ENCODE measurements at places on chromosomes 5 and 9.

GRCh38 chr9:73611032-73611431, 459.4 kb downstream of the ANXA1 start:
- no peak for DNase-seq

GRCh38 chr5:102561894-102562760, 63.3 kb upstream of the SLCO6A1 start:
- no peak for DNase-seq

GRCh38 chr9:84996029-84996428, 326.5 kb downstream of the NTRK2 start:
- no peak for DNase-seq

DNA sequence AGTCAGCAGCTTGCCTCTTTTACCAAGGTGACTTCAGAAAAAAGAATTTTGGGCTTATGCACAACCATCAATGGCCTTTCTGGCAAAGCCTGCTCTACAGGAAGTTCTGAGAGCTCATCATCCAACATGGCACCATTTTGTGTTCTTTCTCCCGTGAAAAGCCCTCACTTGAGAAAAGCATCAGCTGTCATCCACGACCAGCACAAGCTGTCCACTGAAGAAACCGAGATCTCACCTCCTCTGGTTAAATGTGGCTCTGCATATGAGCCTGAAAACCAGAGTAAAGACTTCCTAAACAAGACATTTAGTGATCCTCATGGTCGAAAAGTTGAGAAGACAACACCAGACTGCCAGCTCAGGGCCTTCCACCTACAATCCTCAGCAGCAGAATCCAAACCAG, 111.2 kb downstream of the SNCAIP start:
- DNase-seq: no peak

DNA sequence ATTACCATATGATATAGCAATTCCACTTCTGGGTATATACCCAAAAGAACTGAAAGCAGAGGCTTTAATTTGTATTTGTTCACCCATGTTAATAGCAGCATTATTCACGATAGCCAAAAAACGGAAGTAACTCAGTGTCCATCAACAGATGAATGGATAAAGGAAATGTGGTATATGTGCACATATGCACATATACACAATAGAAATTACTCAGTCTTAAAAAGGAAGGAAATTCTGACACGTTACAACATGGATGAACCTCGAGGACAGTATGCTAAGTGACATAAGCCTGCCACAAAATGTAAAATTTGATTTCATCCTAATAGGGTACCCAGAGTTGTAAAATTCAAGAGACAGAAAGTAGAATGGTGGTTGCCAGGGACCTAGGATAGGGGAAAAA, 54.9 kb downstream of the NUP155 start:
- no peak for DNase-seq

- DNase-seq: no peak
Measured at GRCh38 chr5:111311666-111312065, 87.5 kb downstream of the CAMK4 start.

DNA sequence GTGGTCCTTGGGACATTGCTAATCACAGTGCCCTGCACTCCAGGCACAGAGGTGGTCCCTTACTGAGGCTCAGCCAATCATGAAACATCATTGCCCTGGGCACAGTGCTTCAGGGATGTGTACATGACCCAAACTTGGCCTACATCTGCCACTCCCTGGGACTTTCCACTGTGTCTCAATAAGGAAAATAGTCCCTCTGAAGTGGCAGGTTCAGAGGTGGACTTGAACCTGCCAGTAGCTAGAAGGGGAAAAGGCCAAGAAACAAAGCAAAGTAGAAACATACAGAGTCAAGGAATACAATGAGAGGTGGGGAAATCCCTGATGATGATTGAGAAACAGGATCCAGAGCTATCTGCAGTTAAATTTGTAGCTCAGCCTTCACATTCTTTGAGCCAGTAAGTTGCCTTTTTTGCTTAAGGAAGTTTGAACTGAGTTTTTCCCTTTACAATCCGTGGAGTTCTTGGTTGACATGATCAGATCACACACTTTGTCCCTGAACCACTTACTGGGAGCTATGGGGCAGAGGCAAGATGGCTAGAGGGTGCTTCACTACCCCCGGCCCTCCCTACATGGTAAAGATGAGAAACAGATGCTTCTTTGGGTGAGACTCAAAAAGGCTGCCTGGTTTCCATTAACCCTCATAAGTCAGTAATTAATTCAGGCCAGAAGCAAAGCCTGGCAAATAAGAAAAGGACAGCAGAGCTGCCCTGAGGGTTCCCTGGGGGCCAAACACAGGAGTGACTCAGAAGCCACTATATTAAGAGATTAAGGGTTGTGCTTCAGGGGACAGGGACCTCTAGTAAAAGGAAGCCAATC, 57.6 kb downstream of the SH3TC2 start:
- DNase-seq: no peak

- DNase-seq: no peak
Measured at GRCh38 chr5:153756540-153756939, 266.1 kb downstream of the GRIA1 start.

GRCh38 chr5:180130876-180131740, 59.5 kb upstream of the RNF130 start:
- DNase-seq: no peak

GRCh38 chr5:170111088-170111785, 5.5 kb downstream of the FOXI1 start:
- DNase-seq: no peak

DNA sequence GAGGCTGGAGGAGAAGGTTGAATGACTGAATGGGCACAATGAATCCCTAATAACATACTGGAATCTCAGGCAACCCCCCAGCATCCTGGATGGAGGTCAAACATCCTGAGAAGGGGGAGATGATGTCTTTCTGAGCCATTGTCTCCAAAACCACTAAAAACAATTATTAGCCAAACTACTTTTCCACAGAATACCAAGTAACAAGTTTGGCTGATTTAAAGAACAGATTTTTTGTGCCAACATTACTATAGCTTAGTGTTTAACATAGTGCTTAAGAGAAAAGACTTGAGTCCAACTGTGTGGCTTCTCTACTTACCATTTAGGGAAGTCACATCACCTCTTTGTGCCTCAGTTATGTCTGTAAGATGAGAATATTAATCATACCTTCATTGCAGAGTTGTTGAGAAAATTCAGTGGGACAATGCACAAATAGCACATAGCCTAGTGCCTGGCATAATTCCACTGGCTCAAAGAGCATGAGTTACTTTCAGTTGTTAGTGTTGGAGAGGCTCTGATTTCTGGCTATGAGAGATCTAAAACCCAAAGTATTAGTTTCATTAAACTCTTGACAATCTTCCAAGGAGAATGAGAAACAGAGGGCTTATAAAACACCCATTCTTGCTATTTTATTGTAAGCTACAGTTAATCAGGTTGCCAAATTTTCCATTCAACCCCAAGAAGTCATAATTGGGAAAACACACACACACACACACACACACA, 111.3 kb upstream of the NR3C1 start:
- DNase-seq: no peak

- peak; percentile 14 for DNase-seq
Measured at GRCh38 chr5:73388306-73388684, 60.3 kb downstream of the FOXD1 start.

GRCh38 chr5:38069360-38069759, 189.0 kb upstream of the EGFLAM start:
- DNase-seq: no peak

DNA sequence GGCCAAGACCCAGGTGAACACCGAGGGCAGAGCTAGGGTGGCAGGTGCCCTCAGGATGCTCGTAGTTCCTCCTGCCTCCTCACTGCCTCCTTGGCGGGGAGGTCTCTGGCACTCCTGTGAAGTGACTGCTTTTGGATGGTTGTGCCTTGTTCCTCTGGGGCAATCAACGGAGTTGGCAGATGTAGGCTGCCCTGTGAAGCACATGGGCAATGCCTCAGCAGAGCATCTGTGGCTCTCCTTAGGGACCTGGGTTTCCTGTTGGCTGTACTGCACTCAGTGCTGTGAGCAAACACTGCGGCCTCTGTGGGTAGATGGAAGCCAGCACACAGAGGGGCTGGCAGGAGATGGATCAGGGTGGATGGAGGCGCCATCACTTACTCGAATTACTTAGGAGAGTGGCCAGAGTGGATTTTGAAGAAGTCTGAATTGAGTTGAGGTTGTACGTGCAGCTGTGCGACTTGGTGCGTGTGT, 71.4 kb upstream of the COL5A1 start:
- DNase-seq: peak; percentile 20

DNA sequence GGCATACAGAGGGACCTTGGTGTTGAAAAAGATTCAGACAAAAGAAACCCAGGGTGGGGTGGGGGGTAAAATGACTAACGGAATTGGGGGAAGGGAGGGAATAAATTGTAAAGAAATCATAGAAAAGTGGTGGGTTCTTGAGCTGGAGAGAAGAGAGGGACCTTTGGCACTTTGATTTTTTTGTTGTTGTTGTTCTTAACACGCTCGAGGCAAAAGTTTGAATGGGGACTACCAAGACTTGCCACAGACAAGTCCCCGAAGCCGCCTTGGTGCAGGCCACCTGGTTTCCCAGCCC, 616 bp downstream of the VCAN start:
- no peak for DNase-seq

GRCh38 chr9:22913026-22913425, 466.4 kb downstream of the DMRTA1 start:
- DNase-seq: no peak

- DNase-seq: no peak
Measured at GRCh38 chr9:100852088-100852487, 176.4 kb upstream of the PLPPR1 start.

- DNase-seq: peak; percentile 35
Measured at GRCh38 chr9:126611592-126612325, 2.0 kb upstream of the LMX1B start.

GRCh38 chr5:32003981-32004380, 170.1 kb downstream of the GOLPH3 start:
- no peak for DNase-seq

GRCh38 chr5:60386436-60387050, 313.4 kb downstream of the DEPDC1B start:
- no peak for DNase-seq

DNA sequence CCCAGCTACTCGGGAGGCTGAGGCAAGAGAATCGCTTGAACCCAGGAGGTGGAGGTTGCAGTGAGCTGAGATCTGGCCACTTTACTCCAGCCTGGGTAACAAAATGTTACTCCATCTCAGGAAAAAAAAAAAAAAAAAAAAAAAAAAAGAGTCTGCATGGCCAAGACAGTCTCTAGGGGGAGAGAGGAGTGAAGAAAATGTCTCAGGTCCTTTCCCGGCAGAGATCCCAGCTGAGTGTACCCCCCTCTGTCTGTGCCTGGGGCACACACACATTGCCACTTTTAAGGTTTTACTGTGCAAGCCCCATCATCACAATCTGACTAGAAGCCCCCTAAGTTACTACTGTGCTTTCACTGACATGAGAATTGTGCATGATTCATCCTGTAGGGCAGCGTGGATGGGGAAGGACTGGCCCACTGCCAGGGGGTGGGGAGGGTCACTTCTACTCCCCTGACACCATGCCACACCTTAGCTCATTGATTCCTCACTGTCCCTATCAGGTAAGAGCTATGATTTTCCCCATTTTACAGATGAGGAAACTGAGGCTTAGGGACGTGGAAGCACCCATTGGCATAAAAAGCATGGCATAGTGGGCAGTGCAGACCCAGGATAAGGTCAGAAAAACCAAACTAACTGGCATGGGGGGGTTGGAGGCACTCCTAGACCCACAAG, 102.3 kb upstream of the LARP1 start:
- DNase-seq: no peak

GRCh38 chr5:42851481-42851880, 39.8 kb upstream of the SELENOP start:
- no peak for DNase-seq

GRCh38 chr9:108150736-108151586, 661.4 kb upstream of the KLF4 start:
- no peak for DNase-seq

- peak; percentile 5 for DNase-seq
Measured at GRCh38 chr5:140075371-140075770, 32.3 kb upstream of the NRG2 start.

DNA sequence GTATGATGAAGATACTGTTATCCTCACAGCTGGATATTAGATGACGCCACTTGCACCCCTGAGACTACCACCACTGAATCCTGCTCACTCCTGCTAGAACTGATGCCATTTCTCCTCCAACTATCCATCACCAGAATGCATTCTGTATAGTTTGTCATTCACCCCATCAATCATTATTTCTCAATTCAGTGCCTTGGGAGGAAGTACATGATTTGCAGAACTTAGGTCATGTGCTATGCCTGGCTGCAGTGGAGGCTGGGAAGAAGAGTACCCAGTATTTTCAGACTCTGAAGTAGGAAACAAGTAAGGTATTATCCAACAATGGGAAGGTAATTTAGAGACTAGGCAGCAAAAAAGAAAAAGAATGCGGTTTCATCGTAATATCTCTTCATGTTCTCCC, 26.2 kb upstream of the HSD17B4 start:
- no peak for DNase-seq
